ENCODE measurements at places on chromosomes 16 and 17.

DNA sequence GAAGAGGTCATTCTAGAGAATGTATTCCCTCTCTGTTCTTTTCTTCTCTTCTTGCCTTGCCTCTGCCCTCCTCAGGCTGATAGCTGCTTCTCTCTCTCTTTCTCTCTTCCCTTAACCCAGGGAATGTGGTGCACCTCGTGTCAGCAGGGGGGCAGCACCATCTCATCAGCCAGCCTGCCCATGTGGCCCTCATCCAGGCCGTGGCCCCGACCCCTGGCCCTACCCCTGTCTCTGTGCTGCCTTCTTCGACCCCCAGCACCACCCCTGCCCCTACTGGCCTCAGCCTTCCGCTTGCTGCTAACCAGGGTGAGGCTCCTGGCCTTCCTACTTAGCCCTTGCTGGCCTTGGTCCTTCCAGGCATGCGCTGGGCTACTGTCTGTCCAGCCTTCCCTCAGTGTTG is 23.5 kb downstream of the SRCAP start:
- no peak for DNase-seq

- DNase-seq = no peak
These were observed 47.2 kb downstream of the HOXB1 start for GRCh38 chr17:48483471-48484131.

DNA sequence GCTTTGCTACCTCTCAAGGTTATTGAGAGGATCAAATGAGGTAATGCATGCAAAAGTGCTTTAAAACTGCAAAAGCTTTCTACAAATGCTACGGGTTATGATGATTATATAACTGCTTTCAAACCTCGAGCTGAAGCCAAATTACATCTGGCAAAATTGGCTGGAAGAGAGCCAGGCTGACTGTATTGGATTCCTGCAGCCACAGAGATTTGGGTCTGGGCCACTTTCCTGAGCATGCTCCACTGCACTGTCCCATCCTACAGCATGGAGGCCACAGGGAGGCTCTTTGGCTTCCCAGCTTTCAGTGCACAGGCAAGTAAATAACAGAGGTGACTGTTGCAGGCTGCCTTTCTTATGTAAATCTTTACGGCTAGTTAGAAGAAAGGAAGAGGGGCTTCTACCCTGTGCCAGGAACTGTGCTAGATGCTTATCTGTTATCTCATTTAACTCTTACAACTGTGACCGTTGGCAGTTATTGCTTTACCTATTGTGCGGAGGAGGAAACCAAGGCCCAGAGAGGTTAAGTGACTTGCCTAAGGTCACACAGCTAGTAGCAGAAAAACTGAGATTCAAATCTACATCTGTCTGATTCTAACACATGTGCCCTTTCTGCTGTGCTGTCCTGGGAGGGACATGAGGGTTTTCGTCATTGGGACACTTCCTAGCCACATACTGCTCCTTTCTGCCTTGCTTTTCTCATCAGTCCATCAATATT is 121.8 kb downstream of the SPACA3 start:
- no peak for DNase-seq

DNA sequence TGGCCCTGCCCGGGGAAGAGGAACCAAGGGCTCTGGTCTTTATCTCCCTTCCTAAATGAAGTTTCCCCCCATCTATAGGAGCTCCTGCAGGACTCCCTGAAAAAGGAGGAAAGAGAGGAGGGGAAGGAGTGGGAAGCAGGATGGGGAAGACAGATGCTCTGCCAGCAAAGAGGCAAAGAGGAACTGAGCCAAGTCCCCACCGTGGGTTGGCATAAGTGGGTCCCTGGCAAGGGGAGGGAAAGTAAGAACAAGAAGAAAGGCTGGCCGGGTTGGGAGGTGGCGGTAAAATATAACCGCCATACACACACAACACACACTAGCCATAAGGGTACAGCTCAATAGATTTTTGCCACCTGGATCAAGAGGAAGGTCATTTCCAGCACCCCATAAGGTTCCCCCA is 6.1 kb upstream of the EIF1 start:
- no peak for DNase-seq

GRCh38 chr16:47486856-47487255 is 25.7 kb downstream of the PHKB start:
- DNase-seq = no peak

DNA sequence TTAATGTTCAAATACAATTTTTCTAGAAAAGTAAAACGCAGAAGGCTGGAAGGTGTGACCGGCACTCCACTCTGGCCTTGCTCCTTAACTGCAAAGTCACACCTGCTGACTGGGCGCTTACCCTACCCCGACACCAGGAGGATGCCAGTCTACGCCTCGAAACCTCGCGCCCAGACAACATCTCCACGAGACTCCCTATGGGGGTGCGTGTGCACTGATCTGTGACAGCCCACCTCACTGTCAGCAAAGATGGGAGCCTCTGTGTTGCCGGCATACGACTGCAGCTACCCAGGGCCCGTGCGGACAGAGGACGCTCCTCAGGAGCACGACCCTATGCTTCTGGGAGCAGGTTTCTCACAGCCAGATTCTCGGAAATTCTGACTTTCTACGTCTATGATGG is 26.1 kb downstream of the MAP1LC3B start:
- DNase-seq = no peak

DNA sequence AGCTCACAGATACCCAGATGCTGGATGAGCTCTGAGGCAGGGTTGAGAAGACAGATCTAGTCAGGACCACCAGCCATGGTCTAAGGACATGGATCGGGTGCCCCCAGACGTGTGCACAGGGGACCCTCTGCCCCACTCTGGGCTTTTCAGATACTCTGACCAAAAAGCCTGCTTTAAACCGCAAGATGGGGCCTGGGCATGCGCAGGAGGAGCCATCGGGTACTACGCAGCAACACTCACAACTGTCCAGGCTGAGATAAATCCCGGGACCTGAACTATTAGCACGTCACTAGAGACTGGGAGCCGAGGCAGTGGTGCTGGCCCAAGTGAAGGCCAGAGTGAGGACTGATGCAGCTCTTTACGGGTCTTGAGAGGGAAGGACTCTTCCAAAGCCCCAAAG is 32.9 kb downstream of the SCNN1G start:
- DNase-seq = no peak

GRCh38 chr16:55487048-55487803 is 8.2 kb downstream of the MMP2 start:
- no peak for DNase-seq

DNA sequence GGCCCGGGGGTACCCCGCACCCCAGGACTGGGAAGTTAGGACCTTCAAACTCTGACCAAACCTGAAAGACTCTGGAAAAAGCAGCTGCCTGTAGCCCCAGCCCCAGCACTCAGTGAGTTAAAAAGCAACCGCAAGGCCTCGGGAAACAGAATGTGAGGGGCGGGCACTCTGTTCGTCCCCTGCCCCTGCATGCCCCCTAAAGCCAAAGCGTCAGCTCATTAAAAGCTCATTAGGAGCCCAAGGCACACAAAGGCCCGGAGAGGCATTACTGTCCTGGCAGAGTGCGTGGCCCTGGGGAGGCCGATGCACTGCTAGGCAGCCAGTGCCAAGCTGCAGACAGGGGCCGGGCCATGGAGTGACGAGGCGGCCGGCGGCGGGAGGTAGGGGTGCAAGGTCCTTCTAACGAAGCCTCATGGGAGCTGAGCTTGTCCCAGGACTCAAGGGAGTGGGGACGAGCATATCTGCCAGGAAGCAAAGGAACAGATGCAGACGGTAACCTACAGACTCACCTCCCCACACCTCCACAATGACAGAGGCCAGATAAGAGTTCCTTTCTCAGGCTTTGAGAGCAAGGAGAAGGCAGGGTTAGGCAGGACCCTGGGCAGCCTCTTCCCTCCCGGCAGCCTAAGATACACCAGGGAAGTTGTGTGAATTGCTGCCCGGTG is 116.8 kb downstream of the ENGASE start:
- DNase-seq = no peak

- no peak for DNase-seq
These were observed 6.1 kb upstream of the SERPINF2 start for GRCh38 chr17:1736348-1737281.

DNA sequence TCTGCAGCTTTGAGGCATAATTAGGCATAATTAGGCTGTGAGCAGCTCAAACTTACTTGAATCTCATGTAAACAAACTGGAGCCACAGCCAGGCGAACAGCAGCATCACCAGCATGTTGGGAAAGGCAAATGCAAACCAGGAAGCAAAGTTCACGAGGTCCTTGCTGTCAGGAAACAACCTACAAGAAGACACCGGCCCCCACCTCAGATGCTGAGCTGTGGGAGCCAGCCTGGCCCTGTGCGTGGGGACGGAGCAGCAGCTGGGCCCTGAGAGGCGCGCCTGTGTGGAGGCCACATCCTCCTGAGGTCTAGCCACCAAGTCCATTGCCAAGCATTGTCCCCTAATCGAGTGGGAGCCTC is 12.2 kb downstream of the SLC13A5 start:
- DNase-seq = no peak

DNA sequence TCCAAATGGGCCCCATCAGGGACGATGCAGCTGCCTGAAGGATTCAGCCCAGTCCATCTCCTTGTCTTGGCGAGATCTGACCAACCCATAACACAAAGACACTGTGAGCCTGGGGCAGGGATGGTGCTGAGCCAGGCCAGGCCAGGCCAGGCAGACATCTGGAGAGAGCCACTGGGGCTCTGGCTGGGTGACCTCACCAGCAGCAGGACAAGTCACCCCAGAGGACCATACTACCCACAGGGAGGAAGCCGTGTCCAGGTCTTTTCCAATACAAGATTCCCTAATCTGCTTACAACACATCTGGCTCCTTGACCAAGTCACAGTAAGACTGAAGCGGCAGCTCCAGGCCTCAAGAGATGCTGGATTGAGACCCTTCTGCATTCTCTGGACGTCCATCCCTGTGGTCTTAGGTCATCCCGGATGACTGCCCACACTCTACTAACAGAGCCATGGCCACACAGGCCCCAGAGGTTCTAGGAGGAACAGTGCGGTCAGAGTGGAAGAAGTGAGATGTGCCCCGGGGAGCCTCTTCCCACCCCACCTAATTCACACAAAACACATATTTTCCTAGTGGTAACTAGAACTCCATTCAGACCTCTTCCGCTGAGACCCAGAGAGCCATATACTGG is 81.8 kb upstream of the RCVRN start:
- DNase-seq = no peak

- no peak for DNase-seq
These were observed 28.3 kb upstream of the GOSR2 start for GRCh38 chr17:46894476-46895151.

GRCh38 chr16:17222871-17223401 is 247.8 kb downstream of the XYLT1 start:
- DNase-seq = no peak

DNA sequence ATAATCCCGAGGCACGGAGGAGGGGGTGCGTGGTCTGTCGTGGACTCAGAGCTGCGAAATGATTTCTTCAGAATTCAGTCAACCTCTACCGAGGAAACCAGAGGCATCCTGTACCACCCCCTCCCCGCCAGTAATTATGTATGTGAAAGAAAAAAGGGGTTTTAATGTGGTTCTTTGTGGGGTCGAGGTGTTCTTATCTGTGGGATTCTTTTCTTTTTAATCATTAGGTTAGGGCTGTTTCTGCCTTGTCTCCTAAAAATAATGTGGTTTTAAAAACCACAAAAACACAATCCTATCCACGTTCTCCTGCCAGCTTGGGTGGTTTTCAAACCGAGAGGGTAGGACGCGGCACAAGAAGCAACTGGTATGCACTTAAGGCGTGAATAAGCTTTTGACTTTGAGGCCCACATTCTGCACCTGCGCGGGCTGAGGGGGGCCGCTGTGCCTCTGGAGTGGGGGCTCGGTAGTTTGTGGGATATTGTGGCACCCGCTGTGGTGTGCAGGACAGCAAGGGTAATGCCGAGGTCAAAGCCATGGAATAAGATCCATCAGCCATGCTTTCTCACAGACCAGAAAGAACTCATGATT is 1.0 kb downstream of the SLC47A1 start:
- no peak for DNase-seq

GRCh38 chr17:41539979-41540701 is 12.0 kb upstream of the KRT19 start:
- DNase-seq = no peak

GRCh38 chr17:29732613-29733012 is 109.9 kb upstream of the CORO6 start:
- DNase-seq = no peak

DNA sequence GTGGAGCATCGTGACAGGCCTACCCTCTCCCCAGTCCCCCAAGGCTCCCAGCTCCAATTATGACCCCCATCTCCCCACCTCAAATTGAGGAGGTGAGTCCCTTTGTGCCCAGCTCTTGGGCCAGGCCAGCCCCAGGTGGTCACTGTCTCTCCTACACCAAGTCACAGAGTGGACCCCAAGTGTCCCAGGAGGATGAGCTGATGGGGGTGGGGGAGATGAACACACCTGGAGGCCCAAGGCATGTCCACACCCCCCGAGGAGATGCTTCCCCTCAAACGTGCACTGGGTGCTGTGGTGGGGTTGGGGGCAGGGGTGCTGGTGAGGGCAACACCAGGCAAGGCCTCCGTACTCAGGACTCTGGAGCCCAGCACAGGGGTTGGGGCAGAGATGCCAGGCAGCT is 73.2 kb downstream of the RBFOX3 start:
- DNase-seq = no peak
